ENCODE measurements at places on chromosomes 3 and 15.

DNA sequence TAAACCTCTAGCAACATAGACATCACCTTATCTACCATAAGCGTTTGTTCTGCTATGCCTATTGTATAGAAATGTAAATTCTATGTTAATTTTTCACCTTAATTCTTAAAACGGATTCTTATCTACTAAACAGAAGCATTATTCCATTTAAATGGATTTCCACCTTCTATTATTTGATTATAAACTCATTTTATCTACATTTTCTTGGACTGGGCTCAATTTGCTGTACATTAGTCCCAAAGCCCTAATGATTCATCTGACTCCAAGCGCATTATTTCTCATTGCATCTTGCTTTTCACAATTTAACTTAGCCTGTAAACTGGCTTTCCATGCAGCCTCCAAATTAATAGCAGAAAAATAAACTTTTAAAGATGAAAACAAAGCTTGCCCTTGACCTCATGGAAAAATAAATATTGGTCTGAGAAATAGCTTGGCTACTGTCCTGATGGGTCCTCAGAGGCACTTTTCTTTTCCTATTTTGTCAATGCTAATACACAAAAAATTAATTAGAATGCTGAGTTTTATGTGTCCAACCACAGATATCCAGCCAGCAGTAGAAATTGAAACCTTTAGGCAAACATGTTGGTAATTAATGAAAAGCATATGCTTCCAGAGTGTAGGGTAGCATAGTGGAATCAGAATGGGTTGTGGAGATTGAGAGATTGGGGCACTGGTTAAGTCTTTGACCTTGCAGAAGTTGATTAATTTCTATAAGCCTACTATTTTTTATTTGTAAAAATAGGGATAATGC lies 81.4 kb upstream of the CFAP20DC start:
- no peak for DNase-seq

GRCh38 chr3:71395927-71396695 lies 187.4 kb downstream of the FOXP1 start:
- DNase-seq, result no peak

DNA sequence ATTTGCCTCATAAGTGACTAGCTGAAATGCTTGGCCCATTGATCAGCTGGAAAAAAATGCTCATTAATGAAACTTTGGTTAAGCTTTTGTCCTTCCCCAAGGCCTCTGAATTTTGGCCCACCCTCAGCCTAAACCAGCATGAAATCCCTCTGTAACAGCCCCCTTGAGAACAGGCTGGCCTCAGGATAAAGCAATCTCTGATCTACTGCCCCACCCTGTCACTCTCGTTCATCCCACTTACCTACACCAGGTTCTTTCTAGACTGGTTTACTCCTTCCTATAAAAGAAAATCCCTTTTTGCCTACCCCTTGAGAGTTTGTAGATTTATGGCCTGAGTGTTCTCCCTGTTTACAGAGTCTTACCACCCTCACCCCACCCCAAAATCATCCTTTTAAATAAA lies 3.4 kb upstream of the AEN start:
- no peak for DNase-seq

DNA sequence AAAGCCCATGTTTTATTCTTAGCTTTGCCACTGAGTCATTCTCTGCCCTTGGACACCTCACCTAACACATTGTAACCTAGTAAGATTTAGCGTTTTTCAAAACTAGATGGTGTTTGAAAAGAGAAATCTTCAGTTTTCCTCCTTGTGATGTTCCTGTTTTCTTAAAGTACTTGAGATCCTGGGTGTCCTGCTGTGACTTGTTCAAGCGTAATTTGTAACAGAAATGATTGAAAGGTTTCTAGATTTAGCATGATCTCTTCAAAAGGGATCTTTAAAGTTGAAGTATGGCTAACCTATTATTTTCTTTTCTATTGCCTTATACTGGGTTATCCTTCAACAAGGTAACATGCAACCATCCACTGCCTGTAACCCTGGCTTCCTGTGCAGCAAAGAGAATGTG lies 32.6 kb upstream of the SPATA16 start:
- DNase-seq, result no peak

DNA sequence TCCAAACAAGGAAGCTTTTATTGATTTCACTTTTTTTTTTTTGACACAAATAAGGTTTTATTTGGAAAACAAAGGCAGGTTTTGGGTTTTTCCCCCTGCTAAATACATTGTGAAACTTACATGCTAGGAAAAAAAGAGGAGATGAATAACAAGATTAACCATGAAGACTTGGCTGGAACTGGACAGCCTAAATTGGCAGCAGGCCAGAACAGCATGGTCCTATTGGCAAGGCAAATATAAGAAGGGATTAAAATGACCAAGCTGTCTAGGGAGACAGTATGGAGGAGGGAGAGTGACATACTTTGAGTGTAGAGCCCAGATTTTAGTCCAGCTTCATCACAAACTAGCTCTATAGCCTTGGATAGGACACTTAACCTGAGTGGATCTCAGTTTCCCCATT lies 63.9 kb upstream of the BBX start:
- no peak for DNase-seq

GRCh38 chr3:186368717-186369116 lies 6.7 kb upstream of the DGKG start:
- DNase-seq, result no peak

- DNase-seq, result no peak
Measured at GRCh38 chr3:188262488-188262887, 108.5 kb downstream of the LPP start.

- DNase-seq, result no peak
Measured at GRCh38 chr15:44340410-44340809, 51.9 kb downstream of the GOLM2 start.

GRCh38 chr3:178003756-178004155 lies 532.5 kb upstream of the KCNMB2 start:
- peak; percentile 16 for DNase-seq

- no peak for DNase-seq
Measured at GRCh38 chr15:52495125-52495524, 33.6 kb downstream of the MYO5A start.

All from activated CD4-positive, alpha-beta T cell treated with anti-CD3 and anti-CD28 coated beads, Interleukin-10, Interleukin-2, amounts not matched to agents 100 ng/mL and 50 ng/mL, durations not matched to agents 16 hours and 8 hours (primary cell).